SK-N-SH (cell line): ENCODE measurements at places on chromosomes 11 and 22. TPM values are rescaled to one million over a fixed set of nuclear protein-coding genes. Genes with fewer than 3 reads are reported as not detected.

DNA sequence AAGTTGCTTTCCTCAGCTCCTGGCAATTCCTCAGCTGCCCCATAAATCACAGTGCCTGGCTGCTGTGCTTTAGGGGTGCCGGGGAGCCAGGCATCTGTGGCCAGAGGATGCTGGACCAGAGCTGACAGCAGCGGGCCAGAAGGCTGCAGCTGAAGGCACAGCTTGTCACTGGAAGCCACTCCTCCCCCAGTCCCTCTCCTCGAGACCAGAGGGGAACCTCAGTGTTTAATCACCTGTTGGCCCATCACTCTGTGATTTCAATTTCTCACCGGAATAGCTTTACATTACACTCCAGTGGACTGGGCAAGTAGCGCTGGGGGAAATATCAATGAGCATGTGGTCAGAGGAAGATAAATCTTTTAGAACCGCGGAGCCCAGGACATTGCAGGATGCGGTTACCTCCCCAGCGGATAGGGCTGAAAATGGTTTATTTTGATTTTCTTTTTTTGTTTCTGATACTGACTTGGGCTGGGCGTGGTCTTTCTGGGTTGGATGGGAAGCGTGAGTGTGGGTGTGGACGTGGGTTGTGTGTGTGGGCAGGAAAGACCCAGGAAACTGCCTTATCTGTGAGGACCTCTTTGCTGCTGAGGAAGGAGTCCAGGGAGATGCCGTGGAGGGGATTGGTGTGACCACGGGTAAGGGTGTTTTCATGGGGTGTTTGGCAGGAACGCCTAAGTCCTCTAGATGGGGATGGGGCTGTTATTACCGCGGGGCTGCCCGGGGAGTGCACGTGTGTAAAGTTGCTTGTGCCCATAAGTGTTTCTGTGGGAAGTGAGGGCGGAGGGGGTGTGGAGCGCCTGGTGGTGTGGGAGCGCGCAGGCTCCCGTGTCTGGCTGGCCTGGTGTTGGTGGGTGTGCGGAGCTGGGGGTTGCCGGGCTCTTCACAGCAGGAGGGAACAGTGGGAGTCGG lies 4.0 kb downstream of the DAGLA start:
- DNase-seq = no peak

- DNase-seq = no peak
Observed at GRCh38 chr11:61092908-61093763, 9.2 kb upstream of the CD5 start.

DNA sequence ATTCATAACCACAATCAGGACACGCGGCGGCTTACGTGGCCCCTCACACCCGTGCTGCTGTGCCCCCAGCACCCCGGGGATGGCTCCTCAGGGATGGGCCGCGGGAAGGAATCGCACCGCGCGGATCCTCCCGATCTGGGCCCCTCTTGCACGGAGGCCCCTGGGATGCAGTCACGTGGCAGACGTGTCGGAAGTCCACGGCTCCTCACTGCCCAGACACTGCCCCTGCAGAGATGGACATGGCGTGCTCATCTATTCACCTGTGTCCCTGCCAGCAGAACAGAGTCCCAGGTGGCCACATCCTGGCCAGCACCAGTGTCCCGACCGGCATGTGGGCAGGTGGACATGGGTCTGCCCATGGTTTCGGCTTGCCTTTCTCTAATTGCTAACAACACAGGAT lies 12.8 kb downstream of the MOB2 start:
- no peak for DNase-seq

DNA sequence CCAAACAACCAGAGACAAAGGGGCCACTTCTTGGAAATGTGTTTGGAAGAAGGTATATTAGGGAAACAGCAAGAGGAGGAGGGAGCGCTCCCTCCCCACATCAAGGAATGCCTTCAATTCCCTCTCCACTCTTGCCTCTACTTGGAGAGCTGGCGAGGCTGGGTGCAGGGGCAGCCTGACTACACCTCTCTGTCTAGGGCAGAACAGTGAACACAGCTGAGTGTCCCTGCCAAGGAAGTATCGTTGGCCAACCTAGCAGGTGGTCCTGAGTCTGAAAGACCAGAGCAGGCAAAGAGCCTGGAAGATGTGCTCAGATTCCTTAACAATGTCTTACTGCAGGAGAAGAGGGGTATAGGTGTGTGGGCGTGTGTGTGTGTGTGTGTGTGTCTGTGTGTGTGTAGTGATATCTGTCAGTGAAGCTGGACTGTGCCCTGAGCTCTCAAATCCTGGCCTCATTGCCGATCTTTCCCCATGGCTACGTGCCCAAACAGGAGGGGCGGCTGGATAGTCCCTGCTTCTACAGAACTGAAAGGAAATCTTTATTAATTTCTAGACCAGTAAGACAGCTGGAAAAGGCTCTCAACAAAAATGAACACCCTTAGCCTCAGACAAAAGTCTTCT lies 46.8 kb downstream of the PAMR1 start:
- no peak for DNase-seq

- DNase-seq = no peak
Observed at GRCh38 chr11:11524436-11525061, 97.3 kb downstream of the GALNT18 start.

GRCh38 chr11:123330071-123330470 lies 100.0 kb upstream of the GRAMD1B start:
- no peak for DNase-seq

GRCh38 chr11:121814962-121815361 lies 301.1 kb downstream of the BLID start:
- DNase-seq = no peak

GRCh38 chr11:128859563-128860441 lies 7.3 kb downstream of the KCNJ1 start:
- peak; percentile 46 for DNase-seq

DNA sequence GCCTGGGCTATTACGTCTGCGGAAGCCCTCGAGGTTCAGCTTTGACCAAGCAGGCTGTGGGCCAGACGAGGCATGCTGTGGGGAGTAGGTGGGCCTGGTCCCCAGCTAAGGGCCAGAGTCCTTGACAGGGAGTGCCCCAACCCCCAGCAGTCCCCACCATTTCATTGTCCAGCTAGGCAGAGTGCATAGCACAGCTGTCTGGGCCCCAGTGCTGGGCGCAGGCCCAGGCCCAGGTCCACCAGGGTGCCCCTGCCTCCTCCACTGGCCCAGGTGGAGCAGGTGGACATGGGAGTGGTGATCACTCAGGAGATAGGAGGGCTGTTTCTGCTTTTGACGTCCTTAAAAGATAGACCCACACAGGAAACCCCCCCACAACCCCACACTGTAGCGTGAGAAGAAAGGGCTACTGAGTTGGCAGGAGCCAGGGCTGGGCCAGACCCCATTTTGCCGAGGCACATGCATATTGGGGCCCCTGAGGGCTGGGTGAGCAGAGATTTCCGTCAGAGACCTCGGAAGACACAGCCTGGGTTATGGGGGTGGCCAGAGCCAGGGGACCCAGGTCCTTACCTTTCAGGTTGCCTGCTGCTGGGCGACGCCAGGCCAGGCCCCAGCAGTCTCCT lies 11.7 kb upstream of the SUSD2 start:
- DNase-seq = no peak

DNA sequence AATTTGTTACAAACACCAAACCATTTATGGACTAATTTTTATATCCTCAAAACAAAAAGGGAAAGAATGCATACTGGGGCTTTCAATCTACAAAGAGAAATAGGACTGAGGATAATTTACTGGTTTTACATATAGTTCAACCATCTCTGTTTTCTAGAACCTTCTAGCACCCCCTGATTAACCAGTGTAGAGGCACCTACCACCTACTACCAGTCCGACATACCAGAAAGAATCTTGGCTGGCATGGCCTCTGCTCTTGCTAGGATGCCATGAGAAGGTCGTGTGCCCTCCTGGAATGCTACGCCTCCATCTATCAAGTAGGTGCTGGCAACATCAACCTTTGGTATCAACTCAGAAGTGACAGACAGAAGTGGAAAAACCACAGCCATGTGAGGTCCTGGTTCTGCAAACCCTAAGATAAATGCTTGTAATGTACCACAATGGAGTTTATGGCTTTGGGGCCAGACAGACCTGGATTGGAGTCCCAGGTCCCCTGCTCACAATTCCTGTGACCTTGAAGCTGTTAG lies 28.2 kb downstream of the MYH9 start:
- no peak for DNase-seq

Gene KRTAP5-2
- polyA plus RNA-seq = not detected in 2 replicates

Gene SCN4B
- polyA plus RNA-seq = 1.2 and 2.0 TPM in 2 replicates

GRCh38 chr22:23579870-23580575 lies at the start of gene IGLL1:
TSS of gene IGLL1 (minus strand) at chr22:23580290. CDS start at chr22:23580190, 100 bp downstream.
- no peak for DNase-seq

Gene ABCC8
- 0.71 and 1.1 TPM in 2 replicates for polyA plus RNA-seq

Gene B3GAT1
- polyA plus RNA-seq = 0.15 and 0.16 TPM in 2 replicates

DNA sequence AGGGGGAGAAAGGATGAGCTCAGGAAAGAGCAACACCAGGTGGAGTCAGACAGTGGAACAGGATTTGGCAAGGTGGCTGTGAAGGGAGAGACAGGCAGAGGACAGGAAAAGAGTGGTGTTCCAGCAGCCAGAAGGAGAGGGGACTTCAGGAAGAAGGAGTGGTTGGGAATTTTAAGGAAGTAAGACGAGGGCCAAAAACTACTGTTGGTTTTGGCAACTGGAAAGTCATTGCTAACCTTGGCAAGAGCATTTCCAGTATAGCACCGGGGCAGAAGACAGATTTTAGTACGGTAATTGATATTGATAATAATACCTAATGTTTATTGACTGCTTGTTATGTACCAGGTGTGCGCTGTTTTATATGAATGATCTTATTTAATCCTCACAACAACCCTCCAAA lies 15.4 kb upstream of the DDX6 start:
- DNase-seq = no peak

Gene MGAT3
- polyA plus RNA-seq = 0.16 and 0.21 TPM in 2 replicates

DNA sequence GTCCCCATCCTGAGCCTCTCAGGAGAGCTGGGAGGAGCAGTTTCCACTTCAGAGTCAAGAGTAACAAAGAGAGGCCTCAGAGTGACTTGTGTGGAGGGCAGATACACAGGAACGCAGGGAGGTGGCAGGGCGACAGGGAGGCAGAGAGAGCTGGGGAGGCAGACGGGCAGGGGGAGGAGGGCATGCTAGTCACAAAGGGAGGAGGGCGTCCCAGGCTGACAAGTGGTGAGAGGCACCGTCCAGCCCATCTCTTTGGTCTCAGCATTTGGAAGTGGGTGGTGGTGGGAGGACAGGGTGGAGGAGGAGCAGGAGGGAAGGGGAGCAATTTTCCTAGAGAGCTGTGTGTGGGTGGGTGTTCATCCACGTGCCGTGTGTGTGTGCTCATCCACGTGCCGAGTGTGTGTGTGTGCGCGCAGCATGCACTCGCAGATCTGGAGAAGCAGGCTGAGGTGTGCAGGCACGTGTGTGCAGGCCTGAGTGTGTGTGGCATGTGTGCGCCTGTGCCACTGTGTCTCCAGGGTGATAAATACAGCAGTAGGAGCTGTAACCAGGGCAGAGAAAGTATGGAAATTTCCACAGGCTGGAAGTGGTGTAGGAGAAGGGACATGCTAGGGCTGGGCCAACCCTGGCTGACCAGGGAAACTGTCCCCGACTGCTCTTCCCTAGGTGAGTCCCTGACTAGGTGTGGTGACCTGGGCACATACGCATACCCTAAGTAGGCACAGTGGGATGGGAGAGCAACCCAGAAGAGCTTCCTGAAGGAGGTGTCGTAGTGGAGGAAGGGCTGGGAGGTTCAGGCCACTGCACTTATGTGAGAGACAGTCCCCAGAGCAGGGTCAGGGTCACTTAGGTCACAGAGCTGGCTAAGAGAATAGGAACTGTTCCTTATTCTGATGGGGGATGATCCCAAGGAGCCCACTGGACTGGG lies 7.3 kb upstream of the PDE2A start:
- DNase-seq = no peak

- no peak for DNase-seq
Observed at GRCh38 chr22:23037429-23038333, 32.6 kb upstream of the GNAZ start.

GRCh38 chr22:19885841-19886592 lies 31.3 kb upstream of the GNB1L start:
- DNase-seq = no peak

Gene SLC22A9
- polyA plus RNA-seq = not detected in 2 replicates

- DNase-seq = peak; percentile 43
Observed at GRCh38 chr11:116557282-116557681, 215.5 kb downstream of the BUD13 start.

DNA sequence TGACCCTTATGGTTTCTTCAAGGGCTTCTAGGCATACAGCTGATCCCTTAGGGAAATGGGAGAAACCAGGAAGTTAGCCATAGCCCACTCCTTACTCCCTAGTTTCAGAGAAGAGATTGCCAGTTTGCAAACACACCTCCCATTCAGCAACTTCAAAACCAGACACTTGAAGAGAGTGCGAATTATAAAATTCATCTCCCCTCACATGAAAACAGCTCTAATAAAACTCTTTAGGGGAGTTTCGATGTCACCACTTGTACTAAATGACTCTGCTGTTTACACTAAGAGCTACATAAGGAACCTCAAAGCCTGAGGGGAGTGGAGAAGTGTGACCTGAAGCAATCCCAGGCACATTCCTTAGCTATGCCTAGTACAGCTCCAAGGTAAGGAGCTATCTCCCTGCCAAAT lies 8.3 kb downstream of the LGR4 start:
- DNase-seq = no peak

DNA sequence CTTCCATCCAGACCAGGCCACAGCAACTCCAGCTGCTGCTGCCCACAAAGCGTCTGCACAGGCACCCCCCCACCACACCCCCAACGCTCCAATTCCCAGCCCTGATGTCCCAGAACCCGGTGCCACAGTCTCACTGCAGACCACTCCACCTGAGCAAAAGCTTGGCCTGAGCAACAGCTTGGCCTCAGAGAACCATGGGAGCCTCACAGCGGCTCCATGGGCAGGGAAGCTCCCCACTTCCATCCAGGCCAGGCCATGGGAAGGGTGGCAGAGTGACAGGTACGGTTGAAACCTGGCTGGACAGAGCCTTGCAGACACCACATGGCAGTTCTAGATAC lies 13.2 kb downstream of the PLXNB2 start:
- no peak for DNase-seq

DNA sequence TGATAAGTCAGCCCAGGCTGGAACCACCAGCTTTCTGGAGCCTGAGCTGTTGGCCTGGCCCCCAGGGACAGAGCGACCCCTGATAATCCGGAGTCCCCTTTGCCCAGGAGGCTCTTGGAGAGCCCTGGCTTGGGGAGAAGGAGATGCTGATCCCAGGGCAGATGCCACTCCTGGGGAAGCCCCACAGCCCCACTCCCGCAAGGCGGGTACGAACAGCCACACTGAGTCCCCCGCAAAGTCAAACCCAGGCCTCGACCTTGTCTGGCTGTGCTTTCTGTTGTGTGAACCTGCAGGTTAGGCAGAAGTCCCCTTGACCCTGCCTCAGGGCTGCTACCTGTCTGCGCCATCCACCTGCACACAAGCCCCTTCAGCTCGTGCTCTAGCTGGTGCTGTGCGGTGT lies 108.0 kb downstream of the KCNQ1OT1 start:
- peak; percentile 12 for DNase-seq

- no peak for DNase-seq
Observed at GRCh38 chr11:120392314-120392713, 56.1 kb downstream of the ARHGEF12 start.

Gene MIAT
- polyA plus RNA-seq = 5.4 and 10.4 TPM in 2 replicates

GRCh38 chr11:67689178-67689577 lies 14.8 kb upstream of the ALDH3B2 start:
- no peak for DNase-seq
